ENCODE measurements at places on chromosomes 12 and 14.

DNA sequence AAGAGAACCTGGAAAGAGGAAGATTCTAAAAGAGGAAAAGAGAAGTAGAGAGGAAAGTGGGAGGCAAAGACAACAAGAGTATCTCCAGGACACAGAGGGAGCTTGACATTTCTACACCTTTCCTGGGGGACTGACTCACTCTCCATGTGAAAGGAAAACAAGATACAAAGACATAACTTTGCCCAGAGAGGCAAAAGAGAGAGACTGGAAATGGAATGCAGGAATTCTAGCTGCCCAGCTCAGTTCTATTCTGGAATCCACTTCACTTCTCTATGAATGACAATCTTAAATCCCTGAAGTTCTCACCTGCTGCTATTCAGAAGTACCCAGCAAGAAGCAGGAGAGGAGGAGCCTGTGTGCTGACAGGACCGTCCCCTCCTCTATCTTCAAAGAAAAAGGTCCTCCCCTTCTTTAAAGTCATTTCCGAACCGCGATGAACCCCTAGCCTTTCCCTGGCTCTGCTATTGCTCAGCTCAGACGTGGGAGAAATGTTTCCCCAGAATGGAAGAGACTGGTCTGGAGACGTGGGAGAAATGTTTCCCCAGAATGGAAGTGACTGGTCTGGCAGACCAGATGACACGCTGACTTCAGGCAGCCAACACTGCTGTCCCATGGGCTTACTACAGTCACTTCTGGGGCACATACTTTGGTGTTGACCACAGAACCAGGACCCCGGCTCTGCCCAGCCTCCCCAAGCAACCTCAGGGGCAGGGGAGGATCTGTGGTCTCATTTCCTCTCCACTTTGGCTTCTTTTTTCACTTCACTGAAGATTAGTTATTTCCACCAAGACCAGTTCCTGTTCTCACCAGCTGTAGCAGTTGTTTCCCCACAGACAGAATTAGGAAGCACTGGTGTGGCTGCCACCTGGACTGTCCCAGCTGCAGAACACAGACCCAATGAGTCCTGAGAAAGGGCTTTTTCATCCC lies 8.3 kb downstream of the FMNL3 start:
- no peak for DNase-seq

DNA sequence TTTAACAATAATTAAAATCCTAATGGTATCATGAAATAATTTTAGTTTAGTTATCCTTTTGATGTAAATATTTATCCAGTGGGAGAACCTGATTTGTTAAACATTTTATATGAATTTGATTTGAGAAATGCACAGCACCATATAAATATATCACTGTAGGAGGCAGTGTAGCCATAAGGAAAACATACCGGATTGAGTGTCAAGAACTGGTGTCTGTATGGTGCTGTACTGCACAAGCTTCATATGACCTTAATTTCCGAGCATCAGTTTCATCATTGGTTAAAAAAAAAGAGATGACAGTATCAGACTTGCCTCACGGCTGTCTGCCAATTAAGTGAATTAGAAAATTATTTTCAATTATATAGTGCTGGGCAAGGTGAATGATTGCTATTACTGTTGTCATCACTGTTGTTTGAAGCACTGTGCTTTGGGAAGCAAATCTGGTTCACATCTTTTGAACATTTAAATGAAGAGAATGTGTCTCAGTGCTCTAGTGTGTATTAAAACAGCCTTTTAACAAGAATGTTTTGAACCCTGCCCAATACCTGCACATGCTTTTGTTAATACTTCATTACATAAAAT lies 72.1 kb downstream of the TMTC2 start:
- no peak for DNase-seq

DNA sequence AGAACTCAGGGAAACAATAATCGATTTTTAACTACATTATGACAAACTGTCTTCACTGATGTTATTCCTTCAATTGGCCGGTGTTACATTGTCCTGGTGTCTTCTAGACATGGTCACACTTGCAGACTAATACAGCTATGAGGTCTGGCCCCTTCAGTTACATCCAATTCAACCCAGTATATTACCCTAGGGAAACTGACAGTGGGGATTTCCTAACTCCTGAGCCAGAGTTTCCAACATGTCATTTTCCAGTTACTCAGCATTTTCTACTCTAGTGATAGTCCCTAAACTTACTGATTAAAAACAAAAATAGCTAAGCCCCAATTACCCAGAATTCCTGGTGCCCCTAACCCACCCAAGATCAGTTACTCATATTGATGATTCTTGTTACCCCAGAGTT lies 21.1 kb downstream of the IFNG start:
- no peak for DNase-seq

- DNase-seq = no peak
These were observed 12.2 kb downstream of the CTDSP2 start for GRCh38 chr12:57834086-57834876.

DNA sequence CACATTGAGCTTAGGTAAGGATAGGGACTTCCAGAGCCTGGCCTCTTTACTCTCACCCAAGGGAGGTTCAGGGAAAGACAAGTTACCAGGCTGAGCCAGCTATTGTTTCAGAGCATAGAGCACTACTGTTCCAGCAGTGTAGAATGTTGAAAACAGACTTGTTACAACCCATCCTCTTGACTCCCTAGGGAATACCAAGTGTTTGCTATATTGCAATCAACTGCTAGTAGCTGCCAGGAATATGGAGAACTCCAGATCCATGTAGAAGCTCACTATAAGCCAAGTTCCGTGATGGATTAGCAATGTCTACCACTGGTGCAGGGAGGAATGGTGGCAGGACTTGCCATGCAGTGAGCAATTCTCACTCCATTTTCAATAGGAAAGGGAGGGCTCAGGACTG lies 199.8 kb upstream of the RBM19 start:
- no peak for DNase-seq

Data from T-helper 9 cell (primary cell).